ENCODE measurements at places on chromosomes 4 and X.

GRCh38 chrX:132497432-132497831 lies 8.6 kb upstream of the MBNL3 start:
- no peak for DNase-seq

DNA sequence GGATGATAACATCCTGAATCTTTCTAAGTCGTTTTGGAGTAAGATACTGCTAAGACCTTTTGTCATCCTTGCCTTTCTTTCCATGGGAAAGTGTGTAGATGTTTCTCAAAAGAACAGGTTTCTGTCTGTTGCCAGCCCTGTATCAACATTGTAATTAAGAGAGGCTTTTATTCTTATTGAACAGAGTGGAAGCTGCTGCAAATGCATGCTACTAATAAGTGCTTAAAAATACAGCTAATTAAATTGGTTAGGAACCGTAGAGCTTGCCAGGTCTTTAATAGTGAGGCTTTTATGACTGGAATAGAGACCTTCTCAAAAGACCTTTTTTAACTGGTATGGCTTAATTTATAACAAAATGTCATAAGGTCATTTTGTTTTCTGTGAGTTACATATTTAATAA lies 34.4 kb downstream of the INTU start:
- no peak for DNase-seq

DNA sequence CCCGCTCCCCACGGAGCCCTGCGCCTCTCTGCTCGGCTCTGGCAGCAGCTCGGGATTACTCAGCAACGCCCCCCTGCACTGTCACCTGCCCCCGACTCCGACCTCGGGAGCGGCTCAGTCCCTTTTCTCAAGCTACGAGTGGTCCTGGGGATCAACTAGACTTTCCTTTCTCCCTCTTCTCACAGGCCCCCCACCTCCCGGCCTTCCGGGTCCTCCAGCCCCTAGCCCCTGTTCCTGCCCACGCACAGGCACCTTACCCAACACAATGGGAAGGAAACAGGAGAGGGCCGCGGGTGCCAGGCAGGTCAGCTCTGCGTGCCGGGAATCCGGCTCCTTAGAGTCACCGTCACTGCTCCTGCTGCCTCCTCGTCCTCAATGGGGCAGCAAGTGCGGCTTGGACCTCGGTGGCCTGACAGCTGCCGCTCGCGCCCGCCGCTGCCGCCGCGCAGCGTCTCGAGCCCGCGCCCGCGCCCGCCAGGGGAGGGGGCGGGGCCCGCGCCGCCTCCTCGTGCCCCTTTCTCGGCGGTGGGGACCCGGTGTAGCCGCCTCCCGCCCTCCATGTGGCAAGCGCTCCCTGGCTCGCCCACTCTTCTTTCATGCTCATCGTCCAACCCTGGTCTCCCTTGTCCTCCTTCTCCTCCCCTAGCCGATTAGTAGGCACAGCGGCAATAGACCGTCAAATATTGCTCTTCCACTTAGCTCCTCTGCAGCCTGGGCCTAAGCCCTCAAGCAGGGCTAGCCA lies at the start of gene RAB9B:
RAB9B (minus strand) TSS at position 455 of the 742 bp plus-strand sequence. CDS start 6,473 bp downstream, outside the sequence.
- DNase-seq, result no peak

- peak; percentile 35 for DNase-seq
Measured at GRCh38 chrX:37378830-37379229, 29.7 kb downstream of the PRRG1 start.

DNA sequence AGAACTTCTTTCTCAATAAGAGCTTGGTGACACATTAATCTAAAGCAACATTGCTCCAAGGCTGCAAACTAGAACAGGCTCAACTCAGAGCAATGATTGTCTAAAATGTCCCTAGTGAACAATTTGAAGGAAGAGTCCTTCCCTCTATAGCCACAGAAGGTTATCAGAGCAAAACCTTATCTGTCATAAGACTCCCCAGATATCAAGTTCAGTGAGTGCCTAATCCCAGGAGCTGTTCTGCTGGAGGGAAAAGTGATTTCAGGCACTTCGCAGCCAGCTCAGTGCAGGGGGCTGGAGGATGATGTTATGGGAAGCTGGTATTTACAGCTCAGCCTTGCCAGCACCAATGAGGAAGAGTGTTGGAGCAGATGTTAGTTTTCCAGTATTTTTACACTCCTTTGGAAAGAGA lies 497.5 kb downstream of the INPP4B start:
- peak; percentile 35 for DNase-seq

DNA sequence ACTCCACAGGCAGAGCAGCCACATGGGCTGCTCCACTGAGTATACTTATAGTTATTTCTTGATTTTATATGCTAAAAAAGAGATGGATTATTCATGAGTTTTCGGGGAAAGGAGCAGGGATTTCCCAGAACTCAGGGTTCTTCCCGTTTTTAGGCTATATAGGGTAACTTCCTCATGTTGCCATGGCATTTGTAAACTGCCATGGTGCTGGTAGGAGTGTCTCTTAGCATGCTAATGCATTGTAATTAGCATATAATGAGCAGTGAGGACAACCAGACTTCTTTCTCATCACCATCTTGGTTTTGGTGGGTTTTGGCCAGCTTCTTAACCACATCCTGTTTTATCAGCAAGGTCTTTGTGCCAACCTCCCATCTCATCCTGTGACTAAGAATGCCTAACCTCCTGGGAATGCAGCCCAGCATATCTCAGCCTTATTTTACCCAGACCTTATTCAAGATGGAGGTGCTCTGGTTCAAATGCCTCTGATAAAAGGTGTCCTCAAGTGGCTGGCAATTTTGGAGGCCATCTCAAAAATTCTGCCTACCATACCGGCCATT lies 213.0 kb upstream of the VEGFC start:
- DNase-seq, result peak; percentile 73
